ENCODE measurements at places on chromosomes 6 and 20.

DNA sequence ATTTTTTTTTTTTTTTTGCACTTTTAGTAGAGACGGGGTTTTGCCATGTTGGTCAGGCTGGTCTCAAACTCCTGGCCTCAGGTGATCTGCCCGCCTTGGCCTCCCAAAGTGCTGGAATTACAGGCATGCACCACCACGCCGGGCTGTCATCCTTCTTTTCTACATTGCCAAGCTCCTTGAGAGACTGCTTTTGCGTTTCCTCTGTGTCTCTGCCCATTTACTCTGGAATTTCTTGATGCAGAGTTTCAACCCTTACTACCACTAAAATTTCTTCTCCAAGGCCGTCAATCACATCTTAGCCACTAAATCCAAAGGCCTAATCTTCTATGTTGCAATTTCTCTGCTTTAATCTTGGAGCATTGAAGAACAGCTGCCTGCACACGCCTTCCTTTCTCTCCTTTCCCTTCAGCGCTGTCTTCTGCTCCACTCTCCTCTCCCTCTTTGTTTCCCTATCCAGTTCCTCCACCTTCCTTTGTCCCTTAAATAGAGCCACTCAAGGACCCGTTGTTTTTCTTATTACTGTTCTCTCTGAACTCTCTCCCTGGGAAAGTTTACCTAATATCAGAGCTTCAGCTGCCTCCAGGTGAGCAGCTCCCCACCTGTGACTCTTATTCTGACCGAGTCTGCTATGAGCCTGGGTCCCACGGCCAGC, 98.8 kb downstream of the SLC35B3 start:
- DNase-seq, result no peak

- DNase-seq, result no peak
Measured at GRCh38 chr6:37920667-37921066, 101.1 kb downstream of the ZFAND3 start.

DNA sequence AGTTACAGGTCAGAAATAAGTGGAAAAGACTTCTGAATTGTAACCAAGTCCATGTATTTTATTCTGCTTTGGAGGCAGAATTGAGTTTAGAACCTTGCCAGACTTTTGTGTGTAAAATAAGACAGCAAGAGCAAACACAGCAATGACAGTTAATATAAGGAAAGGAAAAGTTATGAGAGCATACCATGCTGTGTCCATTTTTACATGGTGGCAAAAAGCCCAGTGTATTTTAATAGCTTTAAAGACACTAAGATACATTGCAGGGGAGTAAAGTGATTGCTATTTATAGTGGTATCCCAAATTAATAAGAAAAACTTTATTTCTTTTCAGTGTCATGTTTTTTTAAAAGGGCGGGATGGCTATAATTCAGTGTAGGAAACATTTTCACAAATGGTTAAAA, 45.2 kb downstream of the CDC5L start:
- DNase-seq, result no peak

- DNase-seq, result no peak
Measured at GRCh38 chr6:151452750-151453427, 963 bp upstream of the RMND1 start.

- no peak for DNase-seq
Measured at GRCh38 chr6:144104488-144104887, 9.1 kb upstream of the SF3B5 start.

- no peak for DNase-seq
Measured at GRCh38 chr20:9103955-9104354, 35.1 kb downstream of the PLCB4 start.

- DNase-seq, result no peak
Measured at GRCh38 chr6:36700831-36701230, 3.2 kb downstream of the RAB44 start.

DNA sequence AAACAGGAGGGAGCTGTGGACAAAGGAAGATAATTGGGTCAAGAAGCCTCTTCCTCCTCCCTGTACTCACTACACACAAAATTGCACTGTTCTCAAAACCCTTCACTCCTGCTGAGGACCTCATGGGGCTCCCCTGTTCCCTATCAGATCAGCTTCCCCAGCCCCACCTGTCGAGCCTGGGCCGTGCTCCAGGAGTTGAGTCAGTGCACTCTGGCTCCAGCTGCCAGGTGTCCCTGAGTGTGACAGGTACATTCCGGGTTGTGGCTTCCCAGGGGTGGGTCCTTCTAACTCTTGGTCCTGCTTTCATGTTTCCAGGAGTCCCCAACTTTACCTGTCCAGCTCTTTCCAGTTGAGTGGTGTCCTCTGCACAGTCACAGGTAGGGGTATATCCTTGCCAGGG, 8.4 kb downstream of the RAB5IF start:
- DNase-seq, result no peak

- no peak for DNase-seq
Measured at GRCh38 chr6:125528621-125529041, 220.8 kb upstream of the HEY2 start.

DNA sequence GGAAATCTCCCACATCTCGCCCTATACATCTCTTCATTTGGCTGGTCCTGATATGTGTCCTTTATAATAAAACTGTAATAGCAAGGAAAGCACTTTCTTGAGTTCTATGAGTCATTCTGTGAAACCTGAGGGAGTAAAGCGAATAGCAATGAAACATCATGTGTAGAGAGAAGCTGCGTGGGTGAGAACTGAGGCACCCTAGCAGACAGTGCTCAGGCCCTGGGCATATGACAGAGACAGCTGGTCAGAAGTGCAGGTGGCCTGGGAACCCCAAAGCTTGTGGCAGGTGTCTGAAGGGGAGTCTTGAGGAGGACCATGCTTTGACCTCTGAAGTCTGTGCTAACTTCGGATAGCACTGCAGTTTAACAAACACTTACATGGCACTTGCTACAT, 1.3 kb upstream of the BLOC1S5 start:
- DNase-seq, result no peak

DNA sequence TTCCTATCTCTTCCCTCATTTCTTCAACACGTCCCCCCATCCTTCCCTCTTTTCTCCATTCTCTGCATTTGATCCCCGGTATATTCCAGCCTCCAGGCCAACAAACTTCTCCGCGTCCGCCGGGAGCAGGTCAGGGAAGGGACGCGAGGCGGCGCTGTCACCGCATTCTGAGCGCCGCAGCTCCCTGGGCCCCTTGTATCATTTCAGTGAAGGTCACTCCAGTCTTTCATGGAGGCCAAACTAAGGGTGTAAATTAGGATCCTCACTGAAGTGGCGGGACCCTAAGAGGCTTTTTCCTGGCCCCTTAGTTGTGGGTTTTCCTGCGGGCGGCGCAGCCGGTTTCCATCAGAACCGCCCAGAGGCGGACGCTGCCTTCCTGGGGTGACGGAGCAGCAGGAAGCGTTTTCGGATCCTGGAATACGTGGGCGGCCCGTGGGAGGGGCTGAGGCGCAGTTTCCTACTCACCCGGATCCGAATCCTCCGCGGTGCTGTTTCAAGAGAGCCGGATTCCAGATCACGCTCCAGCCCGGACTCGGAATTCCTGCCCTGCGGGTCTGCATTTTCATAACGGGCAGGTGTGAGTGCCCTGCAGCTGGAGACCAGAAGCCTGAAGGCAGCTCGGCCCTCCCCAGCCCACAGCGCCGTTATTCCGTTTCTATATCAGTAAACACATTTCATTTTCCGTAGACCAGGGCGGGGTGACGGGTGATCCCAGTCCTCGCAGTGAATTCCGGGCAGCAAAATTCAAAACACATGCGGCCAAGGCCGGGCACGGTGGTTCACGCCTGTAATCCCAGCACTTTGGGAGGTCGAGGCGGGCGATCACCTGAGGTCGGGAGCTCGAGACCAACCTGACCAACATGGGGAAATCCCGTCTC, 3.6 kb upstream of the MICA start:
- DNase-seq, result peak; percentile 91

DNA sequence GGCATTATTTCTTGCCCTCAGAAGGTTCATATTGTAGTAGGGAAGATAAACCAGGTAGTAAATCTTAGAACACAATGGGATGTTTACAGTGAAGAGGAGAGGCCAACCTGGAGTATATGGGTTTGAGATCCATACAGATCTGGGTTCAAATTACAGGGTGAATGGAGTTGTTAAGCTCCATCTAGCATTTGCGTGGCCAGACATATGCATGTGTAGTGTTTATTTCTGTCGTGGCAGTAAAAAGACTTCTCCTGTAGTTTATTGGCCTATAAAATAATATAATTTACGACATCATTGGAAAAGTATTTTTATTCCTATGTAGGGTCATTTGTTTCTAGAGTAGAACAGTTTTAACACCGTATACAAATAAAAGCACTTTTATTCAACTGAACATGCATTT, 25.2 kb upstream of the TULP4 start:
- no peak for DNase-seq

GRCh38 chr20:39886650-39887190, 802.3 kb downstream of the MAFB start:
- no peak for DNase-seq

- peak; percentile 91 for DNase-seq
Measured at GRCh38 chr20:61436667-61437279, 184.7 kb downstream of the CDH4 start.

- no peak for DNase-seq
Measured at GRCh38 chr20:32972181-32973076, 31.8 kb downstream of the SUN5 start.

- peak; percentile 33 for DNase-seq
Measured at GRCh38 chr20:52105442-52106422, 85.8 kb downstream of the ZFP64 start.

GRCh38 chr6:57432919-57433684, 115.7 kb downstream of the PRIM2 start:
- no peak for DNase-seq

GRCh38 chr6:142300758-142301650, 803 bp upstream of the ADGRG6 start:
- DNase-seq, result peak; percentile 70

DNA sequence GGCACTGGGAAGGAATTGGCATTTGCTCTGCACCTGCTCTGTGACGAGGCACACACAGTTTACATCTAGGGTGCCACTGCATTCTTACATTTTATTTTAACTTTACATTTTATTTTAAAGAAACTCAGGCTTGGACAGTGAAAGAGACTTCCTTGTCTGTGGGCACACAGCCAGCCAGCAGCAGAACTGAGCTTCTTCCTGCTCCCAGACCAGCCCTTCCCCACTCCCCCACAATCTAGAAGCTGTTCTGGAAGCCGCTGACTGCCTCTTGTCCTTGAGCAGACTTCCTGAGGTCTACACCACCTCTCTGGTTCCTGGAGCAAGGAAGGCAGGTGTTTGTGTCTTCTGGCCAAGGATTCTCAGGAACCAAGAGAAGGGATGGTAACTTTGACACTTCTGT, 27.9 kb upstream of the CD93 start:
- no peak for DNase-seq

GRCh38 chr6:74434171-74434570, 738.2 kb downstream of the CD109 start:
- no peak for DNase-seq

DNA sequence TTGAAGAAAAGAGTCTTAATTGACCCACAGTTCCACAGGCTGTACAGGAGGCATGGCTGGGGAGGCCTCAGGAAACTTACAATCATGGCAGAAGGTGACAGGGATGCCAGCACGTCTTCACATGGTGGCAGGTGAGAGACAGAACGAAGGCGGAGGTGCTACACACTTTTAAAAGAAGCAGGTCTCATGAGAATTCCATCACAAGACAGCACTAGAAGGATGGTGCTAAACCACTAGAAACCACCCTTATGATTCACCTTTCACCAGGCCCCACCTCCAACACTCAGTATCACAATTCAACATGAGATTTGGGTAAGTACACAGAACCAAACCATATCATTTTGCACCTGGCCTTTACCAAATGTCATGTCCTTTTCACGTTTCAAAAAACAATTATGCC, 20.9 kb downstream of the TAGAP start:
- no peak for DNase-seq

GRCh38 chr6:130050230-130050629, 31.8 kb downstream of the L3MBTL3 start:
- DNase-seq, result no peak

- no peak for DNase-seq
Measured at GRCh38 chr20:56995149-56995548, 271.3 kb downstream of the BMP7 start.

- DNase-seq, result peak; percentile 28
Measured at GRCh38 chr6:89368999-89369398, 16.5 kb upstream of the UBE2J1 start.

- no peak for DNase-seq
Measured at GRCh38 chr6:160048471-160048870, 73.1 kb upstream of the SLC22A1 start.

DNA sequence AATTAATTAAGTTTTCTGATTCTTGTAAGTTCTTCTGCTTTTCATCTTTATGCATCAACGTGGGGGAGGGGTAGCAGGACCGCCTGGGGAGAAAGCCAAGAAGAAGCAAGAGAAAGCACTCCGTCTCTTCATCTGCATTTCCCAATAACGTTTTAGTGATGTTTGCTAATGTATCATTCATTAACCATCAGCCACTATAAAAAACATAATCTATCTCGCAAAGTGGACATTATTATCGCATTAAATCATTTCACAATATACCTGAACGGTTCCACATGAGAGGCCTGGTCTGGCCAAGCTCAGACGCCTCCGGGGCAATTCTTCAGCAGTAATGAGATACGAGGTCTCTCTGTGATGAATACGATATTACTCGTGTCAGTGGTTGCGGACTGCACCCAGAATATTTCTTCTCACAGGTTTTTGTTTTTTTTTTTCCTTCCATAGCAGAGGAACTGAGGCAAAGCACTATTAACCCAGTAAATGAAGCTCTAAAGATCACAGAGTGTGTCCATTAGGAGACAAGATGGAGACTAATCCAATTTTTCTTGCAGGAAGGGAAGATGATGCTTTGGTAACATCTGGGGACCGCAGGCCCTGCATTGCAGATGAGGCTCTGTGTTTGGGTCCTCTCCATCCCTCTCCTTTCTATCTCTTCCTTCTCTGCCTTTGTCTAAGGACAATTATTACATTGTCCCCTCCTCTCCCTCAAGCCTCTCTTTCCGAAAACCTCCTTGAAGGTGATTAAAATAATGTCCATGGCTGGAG, 156.1 kb downstream of the SLC35B3 start:
- no peak for DNase-seq

- no peak for DNase-seq
Measured at GRCh38 chr20:45282700-45283550, 23.7 kb upstream of the RBPJL start.

- peak; percentile 47 for DNase-seq
Measured at GRCh38 chr6:111872401-111873177, 663 bp downstream of the FYN start.

GRCh38 chr6:96460052-96460700, 61.4 kb upstream of the UFL1 start:
- DNase-seq, result no peak

DNA sequence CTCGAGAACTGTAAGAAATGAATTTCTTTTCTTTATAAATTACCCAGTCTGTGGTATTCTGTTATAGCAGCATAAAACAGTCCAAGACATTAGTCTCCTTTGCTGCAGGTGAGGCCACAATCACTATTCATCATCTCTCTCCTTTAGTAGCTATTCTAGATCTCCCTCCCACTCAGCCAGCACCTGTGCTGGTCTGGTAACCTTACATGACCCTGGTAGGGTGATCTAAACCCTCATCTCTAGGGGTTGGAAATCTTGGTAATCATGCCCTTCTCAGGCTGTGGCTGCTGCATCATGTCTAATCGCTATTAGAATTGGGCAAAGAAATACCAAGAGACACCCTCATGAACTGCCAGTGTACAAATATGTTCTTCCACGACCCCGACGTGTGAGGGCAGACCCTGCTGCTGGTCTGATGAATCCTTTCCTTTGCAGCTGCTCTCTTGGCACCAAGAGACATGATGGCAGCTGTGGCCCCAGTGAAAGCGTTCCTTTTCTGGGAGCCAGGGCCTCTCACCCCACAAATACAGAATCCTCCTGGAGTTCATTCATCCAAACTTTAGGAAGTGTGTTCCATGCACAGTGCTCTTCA, 23.0 kb upstream of the IGF2R start:
- no peak for DNase-seq

Data from fibroblast of skin of abdomen (primary cell).